ENCODE measurements at places on chromosomes 12 and 14.

GRCh38 chr14:103849151-103849886 is 1.9 kb upstream of the PPP1R13B start:
- DNase-seq, result no peak

- DNase-seq, result no peak
Measured at GRCh38 chr12:107331912-107332311, 238.6 kb upstream of the CRY1 start.

DNA sequence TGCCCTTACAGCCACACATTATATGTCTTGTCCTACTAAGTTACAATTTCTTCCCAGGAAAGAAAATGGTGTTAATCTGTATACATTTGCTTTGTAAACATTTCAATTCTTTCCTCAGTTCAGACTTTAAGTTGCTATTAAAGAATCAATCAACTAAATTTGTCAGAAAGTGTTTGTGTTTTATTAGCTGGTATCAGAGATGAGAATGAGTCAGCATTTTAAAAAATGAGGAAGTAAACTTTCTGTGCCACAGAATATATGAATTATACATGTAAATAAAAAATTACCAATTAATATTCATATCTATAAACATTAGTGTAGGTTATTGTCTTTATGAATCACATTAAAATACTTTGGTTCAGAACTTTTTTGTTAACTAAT is 82.0 kb downstream of the LMO3 start:
- DNase-seq, result no peak

- no peak for DNase-seq
Measured at GRCh38 chr14:102492531-102492910, 17.1 kb downstream of the ANKRD9 start.

DNA sequence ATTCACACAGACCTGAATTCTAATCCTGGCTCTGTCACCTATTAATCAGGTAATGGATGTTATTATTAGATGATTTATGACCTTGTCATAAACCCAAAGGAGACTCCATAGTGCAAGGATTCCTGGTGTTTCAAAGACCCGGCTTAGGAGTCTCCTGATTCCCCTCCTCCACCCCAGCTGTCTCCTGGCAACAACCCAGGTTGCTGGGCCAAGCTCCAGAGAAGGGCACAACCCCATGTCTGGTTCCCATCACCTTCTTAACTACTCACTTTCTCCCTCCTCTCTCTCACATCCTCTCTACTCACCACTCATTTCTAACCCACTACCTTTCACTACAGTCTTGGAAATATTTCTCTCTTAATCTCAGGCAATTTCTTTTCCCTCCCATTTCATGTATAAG is 41.6 kb downstream of the RHOJ start:
- DNase-seq, result no peak

DNA sequence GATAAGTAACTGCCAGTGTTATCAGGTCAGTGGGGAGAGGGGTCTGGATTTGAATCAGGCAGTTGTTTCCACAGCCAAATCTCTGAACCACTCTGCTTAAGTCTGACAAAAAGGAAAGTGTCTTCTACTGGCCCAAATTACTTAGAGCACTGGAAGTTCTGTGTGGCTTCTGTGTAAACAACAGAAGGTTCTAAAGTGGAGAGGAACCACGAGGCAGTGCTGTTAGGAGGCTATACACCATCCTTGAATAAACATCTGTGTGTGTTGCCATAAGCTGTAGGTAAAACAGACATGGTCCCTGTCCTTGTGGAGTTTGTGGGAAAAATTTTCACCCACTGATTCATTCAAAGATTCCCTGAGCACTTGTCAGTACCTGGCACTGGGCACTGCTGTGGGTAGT is 50.0 kb downstream of the GALNT4 start:
- no peak for DNase-seq

- no peak for DNase-seq
Measured at GRCh38 chr14:79573486-79573885, 637.8 kb downstream of the DIO2 start.

DNA sequence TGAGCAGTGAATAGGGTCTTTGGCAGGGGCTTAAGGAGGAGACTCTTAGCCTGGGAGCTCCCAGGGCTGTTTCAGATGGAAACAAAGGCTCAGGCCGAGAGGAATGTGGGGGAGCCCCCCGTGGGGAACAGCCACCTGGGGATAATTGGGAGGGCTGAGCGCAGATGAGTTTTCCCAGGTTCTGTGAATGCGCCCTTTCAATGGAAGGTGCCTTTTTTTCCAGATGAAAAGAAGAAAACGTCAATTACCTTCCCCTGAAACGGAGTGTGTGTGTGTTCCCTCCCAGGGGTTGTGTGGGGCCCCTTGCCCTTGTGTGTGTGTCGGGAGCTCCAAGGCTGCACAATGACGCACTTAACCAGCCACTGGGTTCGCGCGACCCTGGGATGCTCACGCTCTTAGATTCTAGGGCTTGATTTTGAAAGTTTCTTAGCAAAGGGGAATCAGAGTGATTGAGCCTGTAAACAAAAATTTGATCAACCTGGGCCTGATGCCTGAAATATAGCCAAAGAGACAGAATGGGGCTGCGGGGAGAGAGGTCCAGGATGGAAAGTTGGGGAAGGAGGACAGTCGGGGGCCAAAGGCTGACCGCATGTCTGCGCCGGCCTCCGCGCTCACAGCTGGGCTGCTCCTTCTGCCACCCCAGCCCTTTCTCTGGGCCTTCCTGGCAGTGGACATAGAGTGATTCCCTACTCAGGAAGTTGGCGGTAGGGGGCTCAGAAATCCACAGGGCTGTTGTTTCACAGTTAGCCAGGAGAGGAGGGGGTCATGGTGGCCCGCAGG is 14.6 kb downstream of the MEG3 start:
- DNase-seq, result no peak

- DNase-seq, result no peak
Measured at GRCh38 chr14:34180869-34181268, 230.0 kb upstream of the EGLN3 start.

- no peak for DNase-seq
Measured at GRCh38 chr12:92927436-92928281, 1.4 kb downstream of the EEA1 start.

DNA sequence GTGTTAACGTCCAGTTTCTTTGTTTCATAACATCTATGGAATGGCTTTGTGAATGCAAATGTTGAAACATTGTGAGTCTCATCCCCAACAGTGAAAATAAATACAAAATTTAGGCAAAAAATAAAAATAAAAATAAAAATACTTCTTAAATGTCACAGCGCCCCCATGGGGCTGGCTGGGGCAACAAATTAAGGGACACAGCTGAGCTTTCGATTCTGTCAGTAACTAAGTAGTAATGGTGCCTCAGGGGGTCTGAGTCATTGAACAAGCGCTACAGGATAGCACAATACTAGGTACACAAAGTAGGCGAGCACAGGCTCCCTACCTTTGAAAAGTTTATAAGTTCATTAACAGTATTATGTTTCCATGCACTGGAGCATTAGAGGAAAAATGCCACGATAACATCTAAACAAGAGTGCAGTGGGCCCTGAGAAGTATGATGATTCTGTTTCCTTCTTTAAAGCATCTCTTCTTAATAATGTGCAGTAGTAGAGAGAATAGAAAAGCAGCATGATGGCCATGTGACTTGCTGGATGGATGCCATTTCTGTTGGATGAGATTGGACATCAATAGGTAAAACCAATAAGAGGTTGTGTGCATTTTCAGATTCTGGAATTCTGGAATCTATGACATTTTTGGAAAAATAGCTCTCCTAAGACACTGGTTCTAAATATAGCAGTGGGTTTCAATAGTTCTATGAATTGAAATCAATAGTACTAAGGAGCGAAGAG is 667.2 kb downstream of the DIO2 start:
- no peak for DNase-seq

DNA sequence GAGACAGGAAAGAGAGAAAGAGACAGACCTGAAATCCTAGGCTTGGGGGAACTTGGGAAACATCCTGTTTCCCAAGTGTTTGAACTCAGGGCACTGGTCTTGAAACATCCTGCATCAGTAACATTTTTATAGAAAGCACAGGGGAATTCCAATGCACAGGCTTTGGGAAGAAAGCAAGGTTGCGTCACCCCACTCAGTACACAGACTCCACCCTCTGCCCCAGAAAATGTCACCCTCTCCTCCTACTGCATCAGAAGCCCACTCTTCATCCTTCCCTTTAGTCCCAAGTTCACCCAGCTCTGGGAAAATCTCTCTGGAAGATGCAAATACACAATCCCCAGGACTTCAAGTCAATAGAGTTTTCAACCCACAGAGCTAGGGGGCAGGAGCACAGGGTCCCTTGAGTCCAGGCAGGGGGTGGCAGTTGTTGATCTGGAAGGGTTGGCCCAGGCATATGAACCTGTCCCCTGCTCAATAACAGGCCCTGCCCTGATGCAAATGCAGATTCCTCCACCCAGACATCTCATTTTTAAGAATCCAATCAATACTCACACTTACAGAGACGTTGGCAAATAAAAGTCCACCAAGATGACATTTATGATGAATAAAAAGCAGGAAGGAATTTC is 1.7 kb downstream of the RDH16 start:
- DNase-seq, result no peak

GRCh38 chr12:69694123-69694522 is 5.0 kb downstream of the BEST3 start:
- no peak for DNase-seq

- peak; percentile 15 for DNase-seq
Measured at GRCh38 chr12:113109872-113110599, 25.5 kb downstream of the RASAL1 start.

- DNase-seq, result no peak
Measured at GRCh38 chr14:96470331-96470730, 31.9 kb upstream of the PAPOLA start.

GRCh38 chr12:104966677-104967076 is 8.6 kb upstream of the SLC41A2 start:
- no peak for DNase-seq

DNA sequence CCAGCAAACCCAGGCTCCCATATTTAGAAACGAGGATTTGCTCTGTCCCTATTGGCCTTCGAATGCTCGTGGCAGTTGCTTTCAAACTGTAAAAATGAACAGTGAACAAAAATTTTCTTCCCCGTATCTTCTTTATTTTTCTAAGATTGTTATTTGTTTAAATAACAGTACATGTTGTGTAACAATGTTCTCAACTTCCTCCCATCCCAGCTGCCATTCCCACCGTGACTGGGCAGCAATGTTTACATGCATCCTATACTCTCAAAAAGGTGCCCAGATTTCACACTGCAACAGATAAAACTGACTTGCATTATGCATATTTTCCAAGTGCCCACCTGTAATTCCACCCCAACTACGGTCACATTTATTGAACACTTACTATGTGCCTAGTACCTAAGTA is 12.8 kb downstream of the VCPKMT start:
- no peak for DNase-seq

- no peak for DNase-seq
Measured at GRCh38 chr14:70114621-70115156, 74.1 kb downstream of the SLC8A3 start.

DNA sequence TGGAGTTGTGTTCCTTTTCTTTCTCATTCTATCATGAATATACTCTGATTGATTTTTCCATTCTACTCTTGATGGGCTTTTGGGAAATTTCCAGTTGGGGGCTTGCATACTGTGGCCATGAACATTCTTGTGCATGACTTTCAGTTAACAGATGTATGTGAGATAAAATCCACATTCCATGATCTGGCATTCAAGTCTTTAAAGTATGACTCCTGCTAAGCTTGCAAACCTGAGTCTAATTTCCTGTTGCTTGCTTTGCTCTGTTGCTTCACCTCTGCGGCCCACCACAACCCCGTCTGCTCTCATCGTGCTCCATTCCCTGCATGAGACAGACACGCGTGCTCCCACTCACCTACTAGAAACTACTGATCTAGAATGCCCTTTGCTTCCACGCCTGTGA is 24.3 kb upstream of the NPAS3 start:
- no peak for DNase-seq

- DNase-seq, result no peak
Measured at GRCh38 chr14:94403312-94403932, 15.0 kb upstream of the SERPINA1 start.

GRCh38 chr12:108933949-108934348 is 54.1 kb downstream of the DAO start:
- DNase-seq, result no peak

GRCh38 chr12:116525418-116526001 is 33.7 kb upstream of the MAP1LC3B2 start:
- no peak for DNase-seq

- DNase-seq, result no peak
Measured at GRCh38 chr12:71948390-71948789, 9.7 kb downstream of the TPH2 start.

DNA sequence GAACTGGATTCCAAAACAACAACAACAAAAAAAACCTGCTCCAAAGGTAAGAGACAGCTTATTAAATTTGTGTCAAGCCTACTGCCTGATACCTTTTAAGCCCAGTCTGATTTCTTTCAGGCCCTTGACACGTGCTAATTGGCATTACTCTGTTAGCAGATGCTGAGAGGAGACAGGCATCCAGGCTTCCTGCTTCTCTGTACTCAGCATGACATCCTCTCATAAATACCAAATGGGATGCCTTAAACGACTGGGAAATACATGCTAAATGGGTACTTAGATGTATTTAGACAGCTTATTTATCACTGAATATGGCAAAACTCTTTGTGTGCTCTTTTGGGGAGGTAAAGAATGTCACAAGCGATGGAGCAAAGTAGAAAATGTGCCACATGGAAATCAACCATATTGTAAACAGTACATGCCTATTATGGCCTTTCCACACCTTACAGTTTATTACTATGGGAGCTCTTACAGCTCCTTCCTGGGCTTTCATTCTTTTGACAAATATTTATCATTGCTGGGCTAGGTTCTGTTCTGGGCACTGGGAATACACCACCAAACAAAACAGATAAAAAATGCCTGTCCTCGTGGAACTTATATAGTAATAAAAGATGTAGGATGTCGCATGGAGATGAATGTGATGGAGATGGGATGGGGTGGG is 11.5 kb upstream of the PCED1B start:
- no peak for DNase-seq

- no peak for DNase-seq
Measured at GRCh38 chr12:68271346-68271745, 17.9 kb upstream of the IL22 start.

GRCh38 chr12:94615260-94616181 is 34.8 kb downstream of the TMCC3 start:
- no peak for DNase-seq

DNA sequence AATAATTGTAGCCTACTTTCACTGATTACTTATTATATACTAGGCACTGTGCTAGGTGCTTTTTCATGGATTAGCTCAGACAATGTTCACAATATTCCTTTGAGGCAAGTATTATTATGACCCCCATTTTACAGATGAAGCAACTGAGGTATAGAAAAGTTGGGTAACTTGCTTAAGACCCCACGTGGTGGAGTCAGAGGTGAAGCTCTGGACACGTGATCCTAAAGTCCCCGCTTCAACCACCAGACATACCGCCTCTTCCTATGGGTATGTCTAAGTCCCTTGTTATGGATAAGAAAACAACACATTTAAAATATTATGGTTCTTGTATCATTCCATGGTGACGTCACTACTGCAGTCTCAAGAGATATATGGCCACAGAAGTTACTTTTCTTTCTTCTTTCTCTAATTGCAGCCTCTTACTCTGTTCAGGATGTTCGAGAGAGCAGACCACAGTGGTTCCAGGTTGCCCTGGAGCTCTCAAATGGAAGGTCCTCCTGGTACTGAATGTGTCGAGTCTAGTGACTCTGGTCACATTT is 157.7 kb downstream of the HELB start:
- no peak for DNase-seq

- no peak for DNase-seq
Measured at GRCh38 chr14:49691031-49691430, 1.9 kb upstream of the KLHDC1 start.
